ENCODE measurements at places on chromosomes 7 and 10.

DNA sequence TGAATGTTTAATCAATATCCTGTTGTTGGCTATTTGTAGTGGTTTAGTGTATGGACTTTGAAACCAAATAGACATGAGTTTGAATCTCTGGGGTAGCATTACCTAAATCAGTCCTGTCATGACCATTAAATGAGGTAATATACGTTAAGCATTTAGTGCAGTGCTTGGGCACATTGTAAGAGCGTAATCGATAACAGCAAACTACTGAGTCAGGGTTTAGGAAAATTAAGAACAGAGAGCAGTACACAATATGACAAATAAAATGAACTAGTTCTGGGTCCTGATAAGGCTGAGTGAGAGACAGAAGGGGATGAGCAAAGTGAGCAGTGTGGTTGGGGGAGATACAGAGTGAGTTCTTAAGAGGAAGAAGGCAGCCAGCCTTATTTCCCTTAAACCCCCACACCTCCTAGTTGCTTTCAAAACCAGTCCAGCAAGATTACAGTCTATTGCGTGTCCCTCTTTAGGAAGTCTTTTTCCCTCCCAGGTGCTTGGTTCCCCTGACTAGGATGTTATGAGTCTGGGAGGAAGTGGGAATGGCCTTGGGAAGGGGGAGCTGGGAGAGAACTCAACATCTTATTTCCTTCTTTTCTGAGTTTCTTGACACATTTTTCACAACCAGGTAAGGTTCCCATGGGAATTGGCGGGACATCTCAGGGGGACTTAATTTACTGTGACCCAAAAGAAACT lies 171.0 kb downstream of the SND1 start:
- no peak for DNase-seq

GRCh38 chr7:30379741-30380140 lies 95.3 kb downstream of the ZNRF2 start:
- DNase-seq: no peak

DNA sequence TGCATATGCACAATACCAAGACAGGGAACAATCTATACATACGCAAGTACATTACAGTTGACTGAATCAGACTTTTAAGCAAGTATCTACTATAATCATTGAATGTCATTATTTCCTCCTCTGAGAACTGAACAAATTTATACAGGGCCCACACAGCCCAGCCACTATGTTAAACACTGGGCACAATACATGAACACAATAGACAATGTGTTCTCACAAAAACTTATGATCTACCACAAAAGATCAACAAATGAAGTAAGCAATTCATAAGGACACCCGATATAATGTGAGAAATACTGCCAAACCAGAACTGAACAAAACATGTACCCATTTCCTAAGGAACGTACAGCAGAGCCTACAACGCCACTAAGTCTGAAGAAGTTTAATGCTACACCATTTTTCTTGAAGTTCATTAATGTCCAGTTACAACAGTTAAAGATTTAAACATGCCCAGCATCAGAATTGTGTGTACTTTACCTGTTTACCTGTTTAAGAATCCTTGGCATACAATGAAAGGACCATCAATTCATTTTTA lies 31.5 kb downstream of the SHTN1 start:
- no peak for DNase-seq

DNA sequence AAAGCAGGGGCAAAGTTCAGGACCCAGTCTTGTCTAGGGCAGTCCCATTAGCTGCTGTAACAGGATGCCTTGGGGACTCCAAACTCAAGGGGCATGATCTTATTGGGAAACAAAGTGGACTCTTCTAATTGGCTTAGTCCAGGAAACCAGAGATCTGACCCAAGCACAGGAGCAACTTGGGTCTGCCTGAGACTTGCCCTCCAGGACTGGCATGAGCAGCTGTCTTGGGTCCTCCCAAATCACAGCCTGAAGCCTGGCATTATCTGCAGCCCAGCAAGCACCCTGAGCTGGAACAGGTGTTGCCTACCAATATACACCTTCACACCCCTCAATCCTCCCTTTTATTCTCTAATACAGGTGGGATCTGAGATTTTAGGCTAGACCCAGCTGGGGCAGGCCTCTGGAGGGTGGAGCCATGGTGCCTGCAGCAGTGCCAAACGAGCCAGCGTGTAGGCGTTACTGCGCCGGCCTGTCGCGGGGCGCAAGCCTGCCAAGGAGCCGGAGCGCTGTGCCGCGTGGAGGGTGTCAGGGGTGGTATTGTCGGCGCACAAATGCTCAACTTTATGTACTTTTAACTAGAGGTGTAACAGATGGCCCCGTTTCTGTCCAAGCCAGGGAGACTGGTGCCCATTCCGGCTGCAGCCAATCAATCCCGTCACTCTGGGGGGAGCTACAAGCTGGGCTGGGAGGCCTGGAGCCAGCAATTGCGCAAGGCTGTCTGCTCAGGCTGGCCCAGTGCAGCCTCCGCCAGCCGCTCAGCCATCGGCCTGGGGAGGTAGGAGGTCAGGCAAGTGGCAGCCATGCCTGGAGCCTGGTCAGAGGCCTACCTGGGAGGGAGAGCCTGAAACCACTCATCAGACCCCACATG lies 12.8 kb upstream of the LBX1 start:
- DNase-seq: no peak

DNA sequence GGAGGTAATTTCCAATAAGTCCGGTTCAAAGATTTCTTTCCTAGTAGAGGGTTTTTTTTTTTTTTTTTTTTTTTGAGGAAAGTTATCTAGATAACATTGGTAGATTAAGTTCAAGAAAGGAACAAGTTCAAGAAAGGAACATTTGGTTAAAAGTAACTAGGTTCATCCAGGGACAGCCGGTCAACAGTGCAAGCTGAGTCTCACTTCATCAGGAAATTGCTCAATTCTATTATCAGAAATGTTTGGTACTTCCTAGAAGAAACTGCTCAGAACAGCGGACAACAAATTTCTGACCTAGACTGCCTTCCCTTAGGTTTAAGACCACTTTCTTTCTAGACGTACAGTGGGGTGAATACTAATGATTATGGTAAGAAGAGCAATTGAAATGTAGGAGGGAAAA lies 3.7 kb upstream of the IL2RA start:
- DNase-seq: no peak

DNA sequence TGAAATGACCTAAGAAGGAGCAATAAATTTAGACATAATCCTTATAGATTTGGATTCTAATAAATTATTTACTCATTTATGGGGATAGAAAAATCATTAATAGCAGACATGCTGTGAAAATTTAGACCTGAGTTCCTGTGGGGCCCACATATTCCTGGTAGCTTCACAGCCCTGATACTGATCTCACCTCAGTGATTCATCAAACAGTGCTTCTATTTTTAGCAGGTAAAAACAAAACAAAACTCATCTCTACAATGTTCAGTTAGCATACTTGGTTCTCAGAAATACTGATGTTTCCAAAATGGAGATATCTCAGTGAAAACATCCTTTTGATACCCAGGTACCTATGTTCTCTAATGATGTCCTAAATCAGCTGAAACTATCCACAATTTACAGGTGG lies 841.1 kb upstream of the SORCS1 start:
- no peak for DNase-seq

- no peak for DNase-seq
Measured at GRCh38 chr10:22824520-22824919, 103.3 kb upstream of the ARMC3 start.
